Esophagus muscularis mucosa (tissue), 4 donors: ENCODE measurements at places on chromosomes 13 and 19.

DNA sequence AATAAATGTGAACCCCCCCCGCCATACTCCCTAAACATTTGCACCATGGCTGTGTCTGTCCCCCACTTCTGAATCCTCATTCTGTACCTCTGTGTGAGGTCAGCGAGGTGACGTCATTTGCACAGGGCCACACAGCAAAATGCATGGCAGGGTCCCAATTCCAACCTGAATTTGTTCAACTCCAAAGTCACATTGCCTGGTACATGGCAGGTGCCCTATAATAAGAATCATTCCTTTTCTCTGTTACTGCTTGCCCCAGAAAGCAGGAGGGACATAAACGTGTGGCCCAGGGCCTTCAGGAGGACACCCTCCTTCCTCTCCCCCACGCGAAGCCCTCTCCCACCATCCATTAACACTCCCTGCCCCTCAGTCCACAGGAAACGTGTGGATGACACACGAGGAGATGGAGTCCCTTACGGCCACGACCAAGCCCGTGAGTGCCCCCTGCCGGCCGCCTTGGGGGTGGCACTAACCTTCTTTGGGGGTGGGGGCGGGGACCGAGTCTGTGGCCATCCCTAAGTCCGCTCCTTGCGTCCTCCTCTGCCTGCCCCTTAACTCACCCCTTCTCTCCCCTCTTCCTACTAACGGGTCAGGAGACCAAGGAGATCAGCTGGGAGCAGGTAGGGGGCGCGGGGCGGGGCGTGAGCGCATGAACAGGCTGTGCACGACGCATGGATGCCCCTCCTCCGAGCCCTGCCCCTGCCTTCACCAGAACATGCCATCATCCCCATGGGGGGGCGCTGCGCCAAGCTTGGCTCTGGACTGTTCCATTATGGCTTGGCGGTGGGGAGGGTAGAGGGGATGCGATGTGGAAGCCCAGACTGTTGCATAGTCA lies 9.4 kb downstream of the HRC start:
- no peak for DNase-seq

DNA sequence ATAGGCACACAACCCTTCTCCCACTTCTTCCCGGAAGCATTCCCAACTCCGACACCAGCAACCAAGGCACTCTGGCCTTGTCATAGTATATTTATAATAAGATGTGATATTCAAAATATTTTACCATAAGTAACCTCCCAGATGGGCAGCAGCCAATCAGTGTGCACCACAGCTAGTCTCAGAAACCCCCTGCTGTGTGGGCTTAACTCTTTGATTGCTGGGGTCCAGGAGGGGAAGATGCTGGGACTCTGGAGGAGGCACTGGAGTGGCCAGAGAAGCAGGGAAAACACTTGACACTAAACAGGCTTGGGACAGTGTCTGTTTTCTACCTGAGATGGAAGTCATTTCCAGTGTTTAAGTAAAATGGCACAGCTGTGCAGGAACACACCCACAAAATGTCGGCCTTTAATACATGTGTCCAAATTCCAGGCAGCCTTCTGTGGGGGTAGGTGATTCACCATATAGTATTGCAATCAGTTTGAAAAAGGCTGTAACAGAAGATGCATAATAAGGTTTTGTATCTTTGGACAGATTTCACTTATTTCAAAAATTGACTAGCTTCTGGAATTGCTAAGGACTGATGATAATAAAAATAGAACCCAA lies 100.7 kb downstream of the MBNL2 start:
- DNase-seq, result peak; percentile 53

GRCh38 chr19:58059003-58059670 lies at the start of gene ZNF135:
Gene ZNF135, plus strand, starts transcription at chr19:58059282. Its CDS starts 721 bp downstream, at chr19:58060003.
- DNase-seq, result peak; percentile 94

GRCh38 chr13:73421310-73421912 lies 362.6 kb downstream of the KLF5 start:
- DNase-seq, result no peak

DNA sequence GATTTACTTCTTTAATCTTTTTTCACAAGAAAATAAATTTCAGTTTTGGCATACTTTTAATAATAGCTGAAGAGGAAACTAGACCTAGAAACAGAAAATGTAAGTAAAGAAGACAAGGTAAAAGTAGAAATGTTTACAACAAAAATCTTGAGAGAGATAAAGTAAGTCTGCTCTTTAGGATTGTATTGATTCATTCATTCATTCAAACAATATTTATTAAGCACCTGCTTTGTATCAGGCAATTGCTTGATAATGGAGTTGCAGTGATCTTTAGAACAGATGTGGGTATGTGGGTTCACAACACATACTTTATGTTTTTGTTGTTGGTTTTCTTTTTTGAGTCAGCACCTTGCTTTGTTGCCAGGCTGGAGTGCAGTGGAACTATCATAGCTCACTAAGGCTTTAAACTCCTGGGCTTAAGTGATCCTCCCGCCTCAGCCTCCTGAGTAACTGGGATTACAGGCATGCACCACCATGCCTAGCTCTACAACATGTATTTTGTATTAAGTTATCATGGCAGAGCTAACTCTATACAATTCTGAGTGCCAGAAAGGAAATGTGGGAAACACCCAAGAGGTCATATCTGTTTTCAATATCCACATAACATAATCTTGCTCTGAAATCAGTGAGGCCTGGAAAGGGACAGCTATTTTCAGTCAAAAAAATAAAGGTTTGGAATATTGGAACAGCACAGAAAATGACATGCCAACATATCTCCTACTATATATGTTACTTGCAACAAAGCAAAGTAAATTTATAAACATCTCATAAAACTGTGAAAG lies 8.8 kb upstream of the SPART start:
- no peak for DNase-seq

GRCh38 chr13:75362026-75362425 lies 119.9 kb downstream of the TBC1D4 start:
- DNase-seq, result no peak

GRCh38 chr13:41490371-41491015 lies 33.1 kb downstream of the RGCC start:
- DNase-seq, result peak; percentile 24

GRCh38 chr19:40549007-40549708 lies 27.5 kb upstream of the SHKBP1 start:
- DNase-seq, result no peak

- DNase-seq, result no peak
Measured at GRCh38 chr13:77383097-77383496, 56.2 kb upstream of the MYCBP2 start.

DNA sequence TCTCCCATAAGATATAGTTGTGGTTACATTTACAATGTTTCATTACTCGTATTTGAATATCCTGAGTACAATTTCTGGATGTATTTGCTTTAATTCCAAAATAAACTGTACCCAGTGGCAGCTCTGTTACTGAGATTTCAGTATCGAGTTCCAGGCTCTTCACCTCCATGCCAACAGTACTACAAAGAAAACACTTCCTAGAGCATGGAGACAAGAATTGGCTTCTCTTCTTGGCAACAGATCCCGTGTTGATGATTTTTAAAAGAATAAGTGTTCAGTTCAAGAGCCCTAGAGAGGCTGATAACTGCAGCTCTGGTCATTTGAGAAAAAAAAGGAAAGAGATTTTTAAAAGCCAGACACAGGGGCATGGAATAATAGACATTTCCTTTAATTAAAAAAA lies 302.8 kb downstream of the EFNB2 start:
- no peak for DNase-seq

GRCh38 chr19:18208098-18208951 lies 4.5 kb upstream of the RAB3A start:
- DNase-seq, result no peak

DNA sequence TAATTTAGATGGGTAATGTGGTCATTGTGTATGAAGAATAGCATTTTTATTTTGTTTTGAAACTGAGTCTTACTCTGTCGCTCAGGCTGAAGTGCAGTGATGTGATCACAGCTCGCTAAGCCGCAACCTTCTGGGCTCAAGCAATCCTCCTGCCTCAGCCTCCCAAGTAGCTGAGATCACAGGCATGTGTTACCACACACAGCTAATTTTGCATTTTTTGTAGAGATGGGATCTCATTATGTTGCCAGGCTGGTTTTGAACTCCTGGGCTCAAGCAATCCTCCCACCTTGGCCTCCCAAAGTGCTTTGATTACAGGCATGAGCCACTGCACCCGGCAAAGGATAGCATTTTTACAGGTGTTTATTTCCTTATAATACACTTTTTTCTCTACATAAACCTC lies 36.6 kb downstream of the SERTM1 start:
- DNase-seq, result no peak

GRCh38 chr13:36395280-36395679 lies 37.0 kb upstream of the CCNA1 start:
- DNase-seq, result no peak

DNA sequence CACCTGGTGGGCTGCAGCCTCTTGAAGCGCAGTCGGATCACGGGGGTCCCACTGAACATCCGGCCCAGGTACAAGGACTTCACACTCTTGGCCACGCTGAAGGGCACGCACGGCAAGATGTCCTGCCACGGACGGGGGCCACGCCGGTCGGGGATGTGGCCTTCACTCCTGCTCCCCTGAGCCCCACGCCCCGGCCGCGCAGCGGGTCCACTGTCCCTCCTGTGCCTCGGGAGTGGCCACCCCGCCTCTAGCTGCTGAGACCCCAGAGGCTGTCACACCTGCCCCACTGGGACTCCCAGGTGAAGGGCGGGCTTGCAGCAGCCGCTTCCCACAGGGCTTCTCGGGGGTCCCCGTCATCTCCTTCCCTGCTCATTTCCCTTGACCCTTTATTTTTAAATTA lies 31.2 kb downstream of the GAS6 start:
- no peak for DNase-seq

DNA sequence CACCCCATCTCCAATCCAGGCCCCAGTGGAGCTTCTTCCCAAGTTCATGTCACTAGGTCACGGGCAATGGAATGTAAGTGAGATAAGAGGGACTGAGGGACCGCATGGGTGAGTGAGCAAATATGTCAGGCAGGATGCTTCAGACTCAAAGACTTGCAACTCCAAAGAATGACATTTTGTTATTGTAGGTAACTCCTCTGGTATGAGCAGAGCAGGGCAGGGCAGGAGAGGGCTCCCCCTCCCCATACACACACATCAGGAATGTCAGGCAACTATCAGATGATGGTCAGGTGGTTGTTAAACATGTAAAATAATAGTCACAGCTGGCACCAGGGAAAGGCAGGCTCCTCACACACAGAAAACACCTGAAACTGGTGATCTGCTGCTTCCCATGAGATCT lies 10.6 kb downstream of the ERVV-2 start:
- no peak for DNase-seq

GRCh38 chr19:40433391-40434216 lies 7.8 kb upstream of the SERTAD1 start:
- DNase-seq, result no peak
